ENCODE measurements at places on chromosomes 3 and 15. TPM values are rescaled to one million over a fixed set of nuclear protein-coding genes. Genes with fewer than 3 reads are reported as not detected.

Gene TMEM212
- not detected for total RNA-seq

Gene SLC25A26
- total RNA-seq, result 26.5 TPM

Gene MITF
- 0.30 TPM for total RNA-seq

Gene MUSTN1
- total RNA-seq, result 0.63 TPM

Gene PAQR9
- 0.21 TPM for total RNA-seq

Gene CCDC33
- 4.8 TPM for total RNA-seq

Gene PLSCR4
- total RNA-seq, result 4.8 TPM

Gene PRR20G
- not detected for total RNA-seq

Gene LRRIQ4
- 0.15 TPM for total RNA-seq

Gene COL6A5
- not detected for total RNA-seq

Gene PTH1R
- 35.2 TPM for total RNA-seq

Gene CCDC80
- total RNA-seq, result 17.2 TPM

Gene ASB14
- 0.03 TPM for total RNA-seq

Gene CYP8B1
- not detected for total RNA-seq

Gene ARGFX
- not detected for total RNA-seq

Gene KY
- not detected for total RNA-seq

Gene RASGRF1
- total RNA-seq, result 0.14 TPM

Gene ATP13A5
- 0.03 TPM for total RNA-seq

Gene KCNH8
- total RNA-seq, result 0.55 TPM

Gene RASSF1
- total RNA-seq, result 16.7 TPM

Gene IQCF5
- total RNA-seq, result not detected

Gene PLA2G4E
- not detected for total RNA-seq

Gene TM4SF4
- not detected for total RNA-seq

Gene SCG3
- total RNA-seq, result 19.0 TPM

Gene FEZF2
- total RNA-seq, result 0.14 TPM

Gene IQCH
- 1.3 TPM for total RNA-seq

Gene CHCHD6
- 19.5 TPM for total RNA-seq

Gene MAP1A
- total RNA-seq, result 1.8 TPM

Gene CLEC3B
- not detected for total RNA-seq

Gene CHRM5
- total RNA-seq, result not detected

Gene ZBED2
- total RNA-seq, result not detected

Gene NLGN1
- total RNA-seq, result 8.8 TPM

Gene CPN2
- total RNA-seq, result 0.21 TPM

Gene GLDN
- 0.67 TPM for total RNA-seq

Gene TMCO5A
- total RNA-seq, result not detected

Gene P2RY1
- 25.1 TPM for total RNA-seq

Gene ACTC1
- total RNA-seq, result 2.0 TPM

Gene CDHR4
- not detected for total RNA-seq
